RKO (cell line): ENCODE measurements at places on chromosomes 2 and 18.
A peak's percentile ranks its signal among the peaks of the same experiment; 100 is the strongest.

DNA sequence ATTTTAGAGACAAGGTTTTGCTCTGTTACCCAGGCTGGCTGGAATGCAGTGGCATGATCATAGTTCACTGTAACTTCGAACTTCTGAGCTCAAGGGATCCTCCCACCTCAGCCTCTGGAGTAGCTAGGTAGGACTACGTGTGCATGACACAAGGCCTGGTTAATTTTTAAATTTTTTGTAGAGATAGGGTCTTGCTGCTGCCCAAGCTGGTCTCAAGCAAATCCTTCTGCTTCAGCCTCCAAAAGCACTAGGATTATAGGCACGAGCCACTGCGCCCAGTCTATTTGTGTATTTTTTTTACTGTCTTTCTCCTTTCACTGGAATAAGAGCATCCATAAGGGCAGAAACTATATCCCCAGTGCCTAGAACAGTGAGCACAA lies 89.3 kb downstream of the PLEKHM3 start:
- DNase-seq: no peak

DNA sequence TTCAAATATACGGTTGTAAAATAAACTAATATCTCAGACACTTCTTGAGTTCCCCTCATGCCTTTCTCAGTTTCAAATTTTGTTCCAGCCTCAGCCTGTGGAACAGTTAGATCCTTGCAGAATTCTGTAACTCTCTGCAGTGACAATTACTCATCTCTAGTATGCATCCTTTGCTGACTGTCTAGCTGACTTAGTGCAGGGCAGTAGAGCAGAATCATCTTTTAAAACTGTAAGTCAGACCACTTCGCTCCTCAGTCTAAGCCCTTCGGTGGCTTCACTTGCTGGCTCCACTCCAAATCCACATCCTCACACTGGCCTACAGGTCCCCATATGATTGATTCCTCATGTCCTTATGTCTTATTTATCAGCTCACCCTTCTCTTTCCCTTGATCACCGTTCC lies 164.1 kb upstream of the ZSWIM2 start:
- DNase-seq: no peak

DNA sequence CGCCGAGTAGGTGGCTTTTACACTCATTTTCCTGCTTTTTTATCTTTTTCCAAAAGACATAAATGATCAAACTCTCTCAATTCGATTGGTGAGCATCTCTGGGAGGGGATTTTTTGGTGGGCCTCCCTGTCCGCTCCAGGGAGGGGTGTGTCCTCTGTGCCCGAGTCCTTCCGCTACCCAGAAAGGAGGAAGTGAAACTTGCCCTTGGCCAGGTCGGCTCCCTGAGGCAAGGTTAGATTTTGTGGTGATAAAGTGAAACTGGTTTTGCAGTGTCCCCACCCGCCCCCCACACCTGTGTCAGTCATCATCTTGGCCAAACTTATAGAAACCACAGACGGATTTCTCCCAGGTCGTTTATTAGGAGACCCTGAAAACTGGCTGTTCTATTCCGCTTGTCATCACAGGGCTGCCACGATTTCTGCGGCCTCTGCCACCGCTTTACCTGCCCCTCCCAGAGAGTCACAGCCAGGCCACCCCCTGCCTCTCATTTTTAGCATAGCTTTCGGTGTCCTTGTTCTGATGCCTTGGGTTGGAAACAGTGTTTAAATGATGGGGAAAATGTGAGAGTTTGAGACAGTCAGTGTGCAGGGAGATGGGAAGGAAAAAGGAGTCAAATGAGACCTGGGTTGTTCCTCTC lies 93.6 kb downstream of the SH3BP4 start:
- DNase-seq: no peak

DNA sequence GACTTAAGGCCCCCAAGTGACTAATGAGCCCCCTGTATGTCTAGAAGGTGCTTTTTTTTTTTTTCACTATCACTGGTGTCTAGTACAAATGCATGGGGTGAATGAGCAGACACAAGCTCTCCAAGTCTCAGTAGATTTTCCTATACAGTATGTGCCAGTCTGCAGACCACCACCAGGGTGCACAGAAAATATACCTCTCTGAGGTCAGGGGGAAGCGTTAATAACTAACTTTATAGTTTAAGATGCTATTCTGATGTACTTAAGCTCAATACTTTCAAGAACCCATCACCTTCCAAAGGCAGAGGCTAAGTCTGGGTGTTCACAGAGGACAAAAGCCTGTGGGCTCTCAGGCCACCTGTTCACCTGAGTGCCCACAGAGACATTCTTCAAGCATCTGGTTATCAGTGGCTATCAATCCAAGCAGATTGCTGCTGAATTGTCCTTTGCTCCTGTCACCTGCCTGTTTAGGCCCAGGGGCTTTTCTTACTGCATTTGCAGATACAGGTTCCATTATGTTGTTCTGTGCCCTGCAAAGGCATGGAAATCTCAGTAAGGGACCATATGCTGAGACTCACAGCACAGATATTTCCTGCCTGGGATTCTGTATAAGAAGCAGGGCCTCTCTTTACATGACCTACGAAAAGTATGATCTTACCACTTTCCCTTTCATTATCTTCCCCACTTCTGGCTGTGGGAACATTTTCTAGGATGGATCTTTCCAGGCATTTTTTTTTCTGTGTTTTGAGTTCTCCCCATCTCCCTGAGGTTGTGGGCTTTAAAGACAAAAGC lies 534.6 kb downstream of the TNS1 start:
- DNase-seq: no peak

DNA sequence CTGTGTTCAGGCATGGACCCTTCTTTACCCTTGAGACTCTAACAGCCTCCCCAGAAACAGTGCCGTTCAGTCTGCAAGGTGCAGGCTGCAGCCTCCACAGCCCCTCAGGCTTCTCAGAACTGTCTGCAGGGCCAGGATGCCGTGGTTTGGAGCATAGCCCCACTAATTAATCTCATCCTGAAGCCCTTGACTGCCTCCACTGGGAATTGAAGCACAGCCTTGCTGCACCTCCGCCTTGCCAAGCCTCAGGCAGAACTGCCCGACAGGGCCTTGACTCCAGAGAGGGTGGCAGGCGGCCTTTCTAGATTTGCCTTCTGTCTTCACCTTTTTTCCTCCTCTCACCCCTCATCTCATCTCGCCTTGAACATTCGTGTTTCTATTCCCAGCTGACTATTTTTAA lies 119.8 kb downstream of the NRP2 start:
- DNase-seq: no peak

GRCh38 chr2:29991086-29991485 lies 69.7 kb upstream of the ALK start:
- DNase-seq: no peak

GRCh38 chr2:17835516-17835915 lies 19.3 kb downstream of the MSGN1 start:
- no peak for DNase-seq

DNA sequence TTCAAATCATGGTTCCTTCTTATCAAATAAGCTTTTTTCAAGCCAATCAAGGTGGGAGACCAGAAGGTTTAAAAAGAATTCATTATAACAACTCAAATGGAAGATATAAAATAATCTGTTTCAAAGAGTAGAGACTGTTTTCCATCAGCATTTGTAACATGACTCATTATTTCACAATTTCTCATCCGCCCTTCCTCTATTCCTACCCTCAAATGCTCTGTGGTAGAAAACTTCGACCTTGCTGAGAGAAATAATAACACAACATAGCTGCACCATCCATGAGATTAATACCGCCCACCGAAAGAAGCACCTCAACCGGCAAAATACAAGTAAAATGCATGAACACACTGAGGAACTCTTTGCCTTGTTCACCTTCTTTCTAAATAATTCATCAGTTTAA lies 2039.2 kb upstream of the CELF4 start:
- no peak for DNase-seq

DNA sequence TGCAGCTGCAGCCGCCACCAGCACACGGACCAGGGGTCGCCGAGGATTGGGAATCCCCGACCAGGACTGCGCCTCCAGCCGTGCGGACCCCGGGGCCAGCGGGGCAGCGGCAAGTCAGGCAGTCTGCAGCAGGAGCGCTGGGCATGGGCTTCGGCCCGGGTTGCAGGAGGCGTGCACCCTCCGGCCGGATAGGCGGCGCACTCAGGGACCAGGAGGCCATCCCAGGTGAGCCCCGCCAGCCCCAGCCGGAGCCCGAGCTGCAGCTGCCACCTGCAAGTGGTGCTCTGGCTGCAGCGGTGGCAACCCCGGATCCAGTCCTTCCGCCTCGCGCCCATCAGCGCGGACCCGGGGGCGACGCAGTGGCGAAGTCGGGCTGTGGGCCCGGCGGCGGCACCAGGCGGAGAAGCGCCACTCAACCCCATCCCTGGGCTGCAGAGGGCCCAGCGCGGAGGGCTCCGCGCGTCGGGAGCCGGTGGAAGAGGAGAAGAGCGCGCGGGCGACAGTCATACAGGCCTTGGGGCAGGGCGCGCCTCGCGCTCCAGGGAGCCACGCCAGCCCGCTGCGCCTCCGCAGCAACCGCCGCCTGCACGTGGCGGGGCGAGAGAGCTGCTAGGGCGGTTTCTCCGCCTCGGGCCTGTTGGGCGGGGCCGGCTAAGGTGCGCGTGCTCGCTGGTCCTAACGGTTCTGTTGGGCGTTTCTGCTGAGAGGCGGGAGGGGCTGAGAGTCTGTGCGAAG lies 73.8 kb downstream of the RPIA start:
- DNase-seq: no peak

DNA sequence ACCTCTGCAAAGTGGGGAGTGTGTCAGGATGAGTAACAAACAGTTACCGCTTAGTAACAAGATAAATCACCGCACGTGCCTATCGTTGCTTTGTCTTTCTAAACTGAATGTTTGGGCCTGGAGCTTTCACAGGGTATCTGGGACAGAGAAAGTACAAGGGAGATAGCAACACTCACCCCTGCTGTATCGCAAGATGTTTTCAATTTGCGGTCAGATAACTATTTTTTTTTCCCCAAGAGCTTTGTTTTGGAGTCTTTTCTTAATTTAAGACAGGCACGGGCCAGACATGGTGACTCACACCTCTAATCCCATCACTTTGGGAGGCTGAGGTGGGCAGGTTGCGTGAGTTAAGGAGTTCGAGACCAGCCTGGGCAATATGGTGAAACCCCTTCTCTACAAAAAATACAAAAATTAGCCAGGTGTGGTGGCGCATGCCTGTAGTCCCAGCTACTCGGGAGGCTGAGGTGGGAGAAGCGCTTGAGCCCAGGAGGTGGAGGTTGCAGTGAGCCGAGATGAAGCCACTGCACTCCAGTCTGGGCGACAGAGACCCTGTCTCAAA lies 146.6 kb downstream of the GBX2 start:
- DNase-seq: no peak

GRCh38 chr2:11073251-11073650 lies 82.0 kb upstream of the SLC66A3 start:
- no peak for DNase-seq

- peak; percentile 13 for DNase-seq
These were observed 68.3 kb downstream of the SPTBN1 start for GRCh38 chr2:54524226-54524991.

DNA sequence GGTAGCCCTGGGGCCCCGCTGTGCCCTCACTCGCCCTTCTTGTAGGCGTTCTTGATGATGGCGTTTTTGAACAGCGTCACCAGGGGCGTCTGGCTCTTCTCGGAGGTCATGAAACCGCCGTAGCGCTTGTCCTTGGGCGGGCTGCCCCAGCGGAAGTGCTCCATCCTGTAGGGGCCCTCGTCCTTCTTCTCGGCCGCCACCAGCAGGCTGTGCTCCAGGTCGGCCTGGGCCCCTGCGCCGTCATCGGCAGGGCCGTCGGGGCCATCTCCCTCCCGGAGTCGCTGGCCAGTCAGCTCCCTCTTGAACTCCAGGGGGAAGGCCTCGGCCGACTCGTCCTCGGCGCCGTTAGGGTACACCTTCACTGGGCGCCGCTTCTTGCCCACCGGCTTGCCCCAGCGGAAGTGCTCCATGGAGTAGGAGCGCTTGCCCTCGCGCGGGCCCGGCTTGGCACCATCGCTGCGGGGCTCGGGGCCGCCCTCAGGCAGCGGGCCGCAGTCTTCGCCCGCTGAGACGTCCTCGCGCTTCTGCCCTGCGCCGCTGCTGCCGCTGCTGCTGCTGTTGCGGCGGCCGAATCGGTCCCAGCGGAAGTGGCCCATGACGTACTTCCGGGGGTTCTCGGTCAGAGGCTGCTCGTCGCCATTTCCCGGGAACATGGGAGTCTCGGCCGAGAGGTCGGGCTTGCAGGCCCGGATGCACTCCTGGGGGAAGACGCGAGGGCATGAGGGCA lies 7.2 kb downstream of the POMC start:
- no peak for DNase-seq

- DNase-seq: no peak
These were observed 3.9 kb upstream of the ZNF532 start for GRCh38 chr18:58860747-58861231.

DNA sequence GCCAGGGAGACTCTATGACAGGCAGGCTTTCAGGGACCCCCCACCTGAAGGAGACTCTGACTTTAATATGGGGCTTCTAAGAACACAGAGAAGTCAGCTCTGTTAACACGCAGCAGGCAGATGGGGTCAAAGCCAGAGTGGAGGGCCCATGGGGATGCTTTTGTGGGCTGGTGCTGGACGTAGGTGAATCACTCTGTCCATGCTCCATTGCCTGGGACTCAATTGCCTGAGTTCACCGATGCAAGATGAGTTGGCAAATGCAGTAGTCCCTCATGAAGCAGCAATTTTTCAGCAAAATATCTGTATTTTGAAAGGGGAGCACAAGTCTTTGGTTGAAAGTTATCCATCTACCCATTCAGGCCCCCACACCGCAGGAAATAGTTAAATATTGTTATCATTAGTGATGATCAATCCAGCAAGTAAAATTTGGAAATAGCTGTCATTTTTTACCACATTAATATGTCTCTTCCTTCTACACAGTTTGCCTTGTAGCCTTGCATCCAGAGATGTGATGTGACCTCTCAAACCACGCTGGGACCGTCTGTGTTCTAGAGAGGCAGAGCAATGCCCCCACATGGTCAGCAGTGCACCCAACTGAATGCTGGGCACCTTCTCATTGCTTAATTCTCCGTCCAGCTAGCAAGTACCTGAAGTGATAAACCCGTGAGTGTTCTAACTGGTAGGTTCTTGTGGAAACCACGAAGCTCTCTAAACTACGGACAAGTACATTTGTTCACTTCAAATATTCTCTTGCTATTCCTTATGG lies 34.8 kb upstream of the FAM110C start:
- no peak for DNase-seq

GRCh38 chr2:51813247-51813646 lies 781.3 kb upstream of the NRXN1 start:
- DNase-seq: peak; percentile 62

DNA sequence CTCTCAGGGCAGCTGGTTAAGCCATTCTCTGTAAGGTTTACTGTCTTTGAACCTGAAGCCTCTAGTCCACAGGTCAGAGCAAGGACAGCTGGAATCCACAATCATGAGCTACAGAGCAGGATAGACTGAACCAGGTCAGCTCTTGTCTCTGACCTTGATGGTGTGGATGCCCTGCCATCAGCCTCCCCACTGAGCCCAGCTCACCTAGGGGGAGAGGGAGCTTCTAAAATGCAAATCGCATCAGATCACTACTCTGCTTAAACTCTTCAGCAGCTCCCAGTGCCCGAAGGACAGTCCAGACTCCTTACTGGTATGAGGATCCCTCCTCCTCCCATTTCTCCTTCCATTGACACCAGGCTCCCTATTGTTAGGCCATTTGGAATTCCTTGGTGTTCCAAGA lies 255.3 kb upstream of the CCDC68 start:
- no peak for DNase-seq

GRCh38 chr2:126916744-126917143 lies 18.1 kb downstream of the TEX51 start:
- DNase-seq: no peak

GRCh38 chr2:43701111-43701510 lies 24.9 kb upstream of the C1GALT1C1L start:
- DNase-seq: no peak
